Foreskin melanocyte (primary cell): ENCODE measurements at places on chromosomes 1 and 21.
A peak's percentile ranks its signal among the peaks of the same experiment; 100 is the strongest.

DNA sequence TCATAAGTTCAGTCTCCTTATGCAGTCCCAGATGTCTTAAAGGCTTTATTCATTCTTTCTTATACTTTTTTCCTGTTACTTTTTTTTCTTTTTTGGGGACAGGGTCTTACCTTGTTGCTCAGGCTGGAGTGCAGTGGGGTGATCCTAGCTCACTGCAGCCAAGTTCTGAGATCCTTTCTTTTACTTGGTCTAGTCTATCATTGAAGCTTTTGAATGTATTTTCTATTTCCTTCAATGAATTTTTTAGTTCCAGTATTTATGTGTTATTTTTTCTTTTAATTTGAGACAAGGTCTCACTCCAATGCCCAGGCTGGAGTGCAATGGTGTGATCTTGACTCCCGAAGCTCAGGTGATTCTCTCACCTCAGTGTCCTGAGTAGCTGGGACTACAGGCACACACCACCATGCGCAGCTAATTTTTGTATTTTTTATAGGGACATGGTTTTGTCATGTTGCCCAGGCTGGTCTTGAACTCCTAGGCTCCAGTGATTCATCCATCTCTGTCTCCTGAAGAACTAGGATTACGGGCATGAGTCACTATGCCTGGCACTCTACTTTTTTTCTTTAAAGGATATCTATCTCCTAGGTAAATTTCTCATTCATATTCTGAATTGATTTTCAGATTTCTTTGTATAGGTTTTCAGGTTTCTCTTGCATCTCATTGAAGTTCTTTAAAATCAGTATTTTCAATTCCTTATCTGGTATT lies 26.1 kb upstream of the GTF2B start:
- no peak for DNase-seq

GRCh38 chr21:41897047-41897669 lies 18.0 kb upstream of the PRDM15 start:
- no peak for DNase-seq

GRCh38 chr1:226681652-226682493 lies 57.2 kb downstream of the ITPKB start:
- DNase-seq: no peak

- no peak for DNase-seq
Measured at GRCh38 chr1:208054485-208054884, 143.6 kb upstream of the CD34 start.

GRCh38 chr1:24416666-24417391 lies 1.2 kb downstream of the NIPAL3 start:
- peak; percentile 51 for DNase-seq

- peak; percentile 19 for DNase-seq
Measured at GRCh38 chr1:176379626-176380339, 83.2 kb upstream of the PAPPA2 start.

DNA sequence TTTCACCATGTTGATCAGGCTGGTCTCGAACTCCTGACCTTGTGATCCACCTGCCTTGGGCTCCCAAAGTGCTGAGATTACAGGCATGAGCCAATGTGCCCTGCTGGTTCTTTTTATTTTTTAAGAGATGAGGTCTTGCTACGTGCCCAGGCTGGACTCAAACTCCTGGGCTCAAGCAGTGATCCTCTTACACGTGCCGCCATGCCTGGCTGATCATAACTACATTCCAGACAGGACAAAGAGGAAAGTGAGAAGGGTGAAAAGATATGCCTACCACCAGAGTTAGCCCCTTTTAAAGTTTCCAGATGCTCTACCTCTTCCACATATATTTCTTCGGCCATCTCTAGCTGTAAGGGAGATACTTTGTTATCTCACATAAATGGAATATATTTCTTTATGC lies 79.7 kb upstream of the SOX13 start:
- no peak for DNase-seq

DNA sequence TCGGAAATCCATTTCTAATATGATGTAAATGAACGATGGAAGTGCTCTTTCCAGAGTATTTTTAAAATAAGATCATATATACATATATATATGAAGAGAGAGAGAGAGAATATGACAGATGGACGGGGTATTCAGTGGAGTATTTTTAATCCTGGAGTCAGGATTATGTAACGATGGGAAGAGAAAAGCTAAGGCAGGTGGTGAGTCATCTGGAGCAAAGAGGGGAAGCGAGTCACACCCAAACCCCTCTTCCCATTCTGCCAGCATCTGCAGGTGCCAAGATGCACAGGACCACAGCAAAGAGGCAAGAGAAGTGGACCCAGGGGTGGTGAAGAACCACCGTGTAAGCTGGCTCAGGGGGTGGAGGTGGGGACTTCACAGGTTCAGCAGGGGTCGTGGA lies 102.7 kb upstream of the GRIK3 start:
- no peak for DNase-seq

DNA sequence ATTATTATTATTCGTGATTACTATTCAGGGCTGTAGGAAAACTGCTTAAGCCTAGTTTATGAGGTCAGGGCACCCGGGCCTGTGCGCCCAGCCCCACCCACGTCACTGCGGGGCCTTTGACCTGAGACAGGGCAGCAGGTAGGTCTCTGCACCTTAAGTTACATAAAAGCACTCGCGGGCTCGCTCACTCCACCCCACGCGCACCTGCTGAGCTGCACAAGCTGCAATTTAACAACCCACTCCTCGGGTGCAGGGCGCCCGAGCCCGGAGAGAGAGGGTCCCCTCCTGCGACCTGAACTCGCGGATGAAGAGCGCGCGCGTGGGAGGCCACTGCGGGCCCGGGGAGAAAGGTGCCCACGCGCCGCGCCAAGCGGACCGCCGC lies 477 bp downstream of the ICMT start:
- DNase-seq: no peak

- no peak for DNase-seq
Measured at GRCh38 chr21:46051379-46051770, 46.5 kb upstream of the COL6A2 start.

GRCh38 chr1:8274352-8274751 lies 43.6 kb upstream of the SLC45A1 start:
- no peak for DNase-seq

- DNase-seq: peak; percentile 34
Measured at GRCh38 chr1:94527447-94528031, 14.0 kb downstream of the F3 start.

DNA sequence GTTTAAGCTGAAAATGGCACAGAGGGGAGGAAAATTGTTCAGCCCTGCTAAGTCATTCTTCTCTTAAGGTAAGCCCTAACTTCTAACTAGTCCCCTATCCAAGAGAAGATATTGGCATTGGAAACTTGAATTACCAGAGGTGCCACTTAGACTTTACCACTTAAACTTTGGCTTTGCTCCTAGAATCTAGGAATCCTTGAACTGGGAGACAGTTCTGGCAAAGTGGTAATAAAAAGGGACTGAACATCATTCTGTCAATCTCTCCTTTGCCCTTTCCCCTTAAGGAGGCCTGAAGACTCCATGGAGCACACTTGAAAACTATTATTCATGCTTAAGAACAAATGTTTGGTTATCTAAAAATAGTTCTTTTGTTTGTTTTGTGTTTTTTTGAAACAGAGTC lies 8.4 kb downstream of the ATP1A4 start:
- DNase-seq: no peak
